ENCODE measurements at places on chromosomes 12 and 14.

DNA sequence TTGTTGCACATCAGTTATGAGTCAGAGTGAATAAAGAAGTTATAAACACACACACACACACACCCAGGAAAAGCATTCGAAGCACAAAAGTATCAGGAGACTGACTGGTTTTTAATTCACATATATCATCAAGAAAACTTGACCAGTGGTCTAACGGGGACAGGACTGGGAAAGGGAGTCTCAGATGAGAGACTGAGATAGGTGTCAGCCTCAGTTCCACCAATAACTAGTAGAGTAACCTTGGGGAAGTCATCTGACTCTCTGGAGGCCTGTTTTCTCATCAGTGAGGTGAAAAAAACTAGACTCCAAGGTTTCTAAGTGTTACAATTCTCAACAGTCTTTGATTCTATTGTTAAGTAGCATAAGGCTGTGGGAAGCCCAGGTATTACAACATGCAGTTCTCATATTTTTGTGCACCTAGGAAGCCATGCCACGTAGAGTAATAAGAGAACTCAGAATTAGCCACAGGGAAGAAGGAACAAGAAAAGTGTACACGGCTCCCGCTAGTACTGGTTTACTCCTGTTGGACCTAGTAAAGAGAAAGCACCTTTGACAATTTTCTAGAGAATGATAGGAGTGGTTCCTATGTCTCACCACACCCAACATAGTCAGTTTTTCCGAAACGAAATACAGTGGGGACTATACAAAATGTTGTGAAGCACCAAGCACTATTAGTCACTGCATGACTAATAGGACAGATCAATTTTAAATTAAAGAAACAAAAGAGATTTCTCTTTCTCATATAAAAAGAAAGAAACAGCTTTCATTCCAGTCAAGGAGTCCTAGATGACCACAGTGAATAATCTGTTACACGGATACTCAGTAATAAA is 5.0 kb downstream of the PPTC7 start:
- no peak for DNase-seq

GRCh38 chr12:57130941-57131340 is 2.7 kb downstream of the LRP1 start:
- DNase-seq: no peak

- no peak for DNase-seq
Measured at GRCh38 chr12:116885491-116885890, 4.2 kb upstream of the HRK start.

DNA sequence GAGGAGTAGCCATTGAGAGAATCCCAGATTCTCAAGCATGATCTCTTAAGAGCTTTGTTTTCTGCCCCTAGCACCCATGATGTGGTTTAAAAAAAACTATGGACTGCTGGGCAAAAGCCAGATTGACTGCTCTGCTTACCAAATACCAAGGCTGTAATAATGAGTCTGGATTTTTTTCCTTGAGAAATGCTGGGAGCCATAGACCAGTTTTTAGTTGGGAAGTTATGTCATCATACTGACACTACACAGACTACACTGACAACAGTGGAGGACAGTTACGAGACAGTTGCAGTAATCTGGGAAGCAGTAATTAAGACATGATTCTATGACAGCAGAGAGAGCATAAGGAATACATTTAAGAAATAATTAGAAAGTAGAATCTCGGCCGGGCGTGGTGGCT is 35.8 kb downstream of the SPATA7 start:
- no peak for DNase-seq

- no peak for DNase-seq
Measured at GRCh38 chr14:68248481-68249255, 429.1 kb downstream of the RAD51B start.

- peak; percentile 28 for DNase-seq
Measured at GRCh38 chr12:2944401-2945047, 14.7 kb upstream of the TEAD4 start.

DNA sequence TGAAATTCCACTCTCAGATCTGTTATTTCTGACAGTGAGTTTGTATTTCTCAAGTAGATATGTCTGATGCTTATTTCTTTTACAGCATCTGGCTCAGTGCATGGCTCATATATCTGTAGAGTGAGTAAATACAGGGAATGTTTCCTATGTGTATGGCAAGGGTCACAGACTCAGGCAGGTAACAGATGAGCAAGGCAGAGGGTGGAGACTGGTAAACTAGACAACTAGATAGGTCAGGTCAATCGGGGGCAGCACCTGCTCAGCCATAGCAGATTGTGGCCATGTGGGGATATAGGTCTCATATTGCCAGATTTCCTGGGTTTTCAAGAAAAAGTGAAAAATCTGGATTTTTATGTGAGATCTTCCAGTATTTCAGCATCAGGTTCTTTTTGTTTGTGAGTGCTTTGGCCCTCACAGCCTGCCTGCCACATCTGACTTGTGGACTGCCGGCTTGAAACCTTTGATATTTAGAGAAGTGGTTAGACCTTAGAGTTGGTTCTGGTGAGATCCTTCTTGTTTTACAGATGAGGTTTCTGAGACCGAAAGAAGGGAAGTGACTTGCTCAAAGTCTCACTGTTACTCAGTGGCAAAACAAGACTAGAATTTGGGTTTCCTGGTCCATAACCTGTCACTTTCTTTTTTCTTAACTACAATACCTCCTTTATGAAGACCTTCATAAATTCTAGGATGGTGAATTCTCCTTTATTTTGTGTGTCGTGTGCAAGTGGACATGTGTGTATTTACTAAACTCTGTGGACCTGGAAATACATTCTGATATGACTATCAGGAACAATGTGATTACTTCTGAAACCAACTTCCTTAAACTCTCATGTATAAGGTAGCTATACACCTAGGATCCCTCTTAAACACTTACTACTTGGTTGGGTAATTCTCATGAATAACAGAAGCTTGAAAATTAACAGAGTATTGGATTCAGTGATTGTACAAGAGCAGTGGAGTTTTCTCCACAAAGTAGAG is 34.4 kb downstream of the PROX2 start:
- no peak for DNase-seq

DNA sequence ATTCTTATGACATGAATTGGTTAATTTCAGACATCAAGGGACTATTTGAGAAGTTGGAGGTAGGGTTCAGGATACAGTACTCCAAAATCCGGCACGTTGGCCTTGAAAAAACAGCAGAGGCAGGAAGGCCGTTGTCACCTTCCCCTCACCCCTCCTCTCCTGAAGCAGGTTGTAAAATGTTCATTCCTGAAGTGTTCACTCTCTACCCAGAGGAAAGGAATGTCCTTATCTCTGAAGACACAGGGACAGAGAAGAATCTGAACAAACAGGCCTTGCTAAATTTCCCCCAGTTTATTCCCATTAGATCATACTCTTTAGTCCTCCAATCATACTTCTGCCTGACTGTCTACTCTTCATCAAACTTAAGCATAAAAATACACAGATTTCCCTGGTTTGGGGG is 313.6 kb downstream of the ZFP36L1 start:
- DNase-seq: no peak

- no peak for DNase-seq
Measured at GRCh38 chr12:5689773-5690172, 255.3 kb downstream of the ANO2 start.

- DNase-seq: no peak
Measured at GRCh38 chr14:50675597-50675996, 7.5 kb upstream of the SAV1 start.

GRCh38 chr12:120834489-120835303 is 69.5 kb downstream of the SPPL3 start:
- DNase-seq: no peak

DNA sequence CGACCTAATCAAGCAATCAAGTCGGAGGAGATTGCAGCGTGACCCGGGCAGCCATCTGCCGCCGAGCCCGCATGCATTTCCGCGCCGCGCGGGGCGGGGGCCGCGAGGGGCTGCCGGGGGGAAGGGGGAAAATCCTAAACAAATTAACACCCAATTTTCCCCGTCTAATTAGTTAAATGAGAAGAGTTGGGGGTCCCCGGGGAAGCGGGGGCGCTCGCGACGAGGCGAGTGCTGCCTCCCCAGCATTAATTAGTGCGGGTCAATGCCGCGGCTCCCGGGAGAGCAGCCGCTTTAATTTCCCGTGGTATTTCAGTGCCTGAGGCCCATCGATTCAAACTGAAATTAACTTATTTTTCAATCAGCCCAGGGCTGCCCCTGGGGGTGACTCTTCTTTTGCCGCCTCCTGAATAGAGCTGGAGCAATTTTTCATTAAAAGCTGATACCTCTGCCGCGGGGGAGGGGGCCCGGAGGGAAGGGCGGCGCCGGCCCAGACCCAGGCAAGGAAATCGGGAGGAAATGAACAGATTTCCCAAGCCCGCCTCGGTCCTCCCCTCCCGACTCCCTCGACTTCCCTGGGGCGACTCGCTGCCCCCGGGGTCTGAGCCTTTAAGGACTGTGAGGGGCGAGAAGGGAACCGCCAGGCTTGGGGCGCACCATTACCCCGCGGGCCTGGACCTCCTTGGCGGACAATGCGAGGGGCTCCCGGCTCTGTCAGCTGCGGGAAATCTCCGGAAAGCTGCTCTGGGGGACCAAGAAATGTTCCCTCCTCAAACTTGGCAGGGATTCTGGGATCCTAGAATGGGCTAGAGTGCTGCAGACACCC is 18.9 kb downstream of the VSX2 start:
- no peak for DNase-seq

GRCh38 chr14:57982804-57983634 is 117.1 kb upstream of the SLC35F4 start:
- no peak for DNase-seq

- DNase-seq: no peak
Measured at GRCh38 chr14:76331328-76332011, 44.5 kb upstream of the ESRRB start.

DNA sequence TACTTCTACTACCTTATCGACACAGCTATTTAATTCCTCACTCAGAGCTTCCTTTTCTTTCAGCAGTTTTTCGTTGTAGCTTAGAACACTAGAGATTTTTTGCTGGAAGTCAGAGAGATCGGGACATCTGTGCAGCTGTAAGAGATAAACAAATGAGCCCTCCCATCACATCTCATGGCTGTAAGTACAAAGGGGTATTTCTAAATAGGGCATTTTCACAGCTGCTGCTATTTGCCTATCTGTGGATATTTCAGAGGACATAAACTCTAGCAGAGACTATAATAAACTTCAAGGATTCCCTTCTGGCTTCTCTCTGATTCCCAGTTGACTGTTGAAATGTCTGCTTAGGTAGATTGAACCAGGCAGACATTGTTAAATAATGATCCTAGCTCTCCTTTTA is 76.1 kb upstream of the SAV1 start:
- no peak for DNase-seq

DNA sequence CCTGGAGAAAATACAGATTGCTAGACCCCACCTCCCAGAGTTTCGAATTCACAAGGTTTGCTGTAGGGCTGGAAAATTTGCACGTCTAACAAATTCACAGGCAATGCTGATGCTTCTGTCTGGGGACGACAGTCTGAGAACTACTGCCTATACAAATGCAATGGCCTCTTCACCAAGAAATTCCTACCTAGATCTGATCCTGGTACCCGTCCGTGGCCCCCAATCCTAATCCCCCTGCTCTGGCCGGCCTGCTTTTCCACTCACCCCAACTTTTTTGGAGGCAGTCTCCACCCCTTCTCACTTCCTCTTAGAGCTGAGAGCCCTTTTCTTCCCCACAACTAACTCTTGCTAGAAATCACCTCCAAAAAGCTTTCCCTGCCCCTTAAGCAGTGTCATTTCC is 3.1 kb upstream of the SSH1 start:
- no peak for DNase-seq

GRCh38 chr14:73613046-73613383 is 698 bp downstream of the ACOT6 start:
- DNase-seq: no peak

GRCh38 chr14:91897106-91897701 is 29.9 kb upstream of the TC2N start:
- DNase-seq: no peak
